ENCODE measurements at places on chromosomes 5 and 9. TPM values are rescaled to one million over a fixed set of nuclear protein-coding genes. Genes with fewer than 3 reads are reported as not detected.

The N4BP3 gene
- 1.1 TPM for total RNA-seq

The BRD3OS gene
- total RNA-seq: 19.6 TPM

The C9 gene
- not detected for total RNA-seq

The PCDHGA2 gene
- 0.78 TPM for total RNA-seq

The PRPF4 gene
- total RNA-seq: 54.4 TPM

The ACSL6 gene
- not detected for total RNA-seq

The LARP1 gene
- 169 TPM for total RNA-seq

The GRIN3A gene
- total RNA-seq: not detected

The NEUROG1 gene
- total RNA-seq: not detected

The OTULINL gene
- total RNA-seq: 13.5 TPM

The FANCG gene
- total RNA-seq: 55.2 TPM

The RNF208 gene
- total RNA-seq: 2.0 TPM

The C5orf47 gene
- not detected for total RNA-seq

The DCANP1 gene
- total RNA-seq: not detected

The CDH9 gene
- total RNA-seq: not detected

The F2R gene
- 56.4 TPM for total RNA-seq

The IFNA2 gene
- not detected for total RNA-seq

The IL33 gene
- total RNA-seq: 0.33 TPM

The NPR3 gene
- total RNA-seq: 18.5 TPM

The IL7R gene
- 0.38 TPM for total RNA-seq

The HTR4 gene
- not detected for total RNA-seq

The ZNF300 gene
- 2.5 TPM for total RNA-seq

The INSYN2B gene
- total RNA-seq: 0.63 TPM

The SETD9 gene
- total RNA-seq: 6.7 TPM

The FOXD4L3 gene
- total RNA-seq: not detected

The RFX3 gene
- 1.4 TPM for total RNA-seq

The TRIO gene
- 99.3 TPM for total RNA-seq

The MZB1 gene
- total RNA-seq: not detected

The ADRA1B gene
- 19.1 TPM for total RNA-seq

The MORN5 gene
- not detected for total RNA-seq

The PCDHGB7 gene
- 0.06 TPM for total RNA-seq

The DMRT3 gene
- not detected for total RNA-seq

All from A549 treated with ZK216348 at 1 μM for 4 hours (cell line).